Epithelial cell of esophagus (primary cell): ENCODE measurements at places on chromosomes 5 and 9.

- DNase-seq: no peak
Observed at GRCh38 chr5:108528655-108529054, 146.8 kb upstream of the FBXL17 start.

- peak; percentile 39 for DNase-seq
Observed at GRCh38 chr5:9239626-9240025, 306.2 kb downstream of the SEMA5A start.

DNA sequence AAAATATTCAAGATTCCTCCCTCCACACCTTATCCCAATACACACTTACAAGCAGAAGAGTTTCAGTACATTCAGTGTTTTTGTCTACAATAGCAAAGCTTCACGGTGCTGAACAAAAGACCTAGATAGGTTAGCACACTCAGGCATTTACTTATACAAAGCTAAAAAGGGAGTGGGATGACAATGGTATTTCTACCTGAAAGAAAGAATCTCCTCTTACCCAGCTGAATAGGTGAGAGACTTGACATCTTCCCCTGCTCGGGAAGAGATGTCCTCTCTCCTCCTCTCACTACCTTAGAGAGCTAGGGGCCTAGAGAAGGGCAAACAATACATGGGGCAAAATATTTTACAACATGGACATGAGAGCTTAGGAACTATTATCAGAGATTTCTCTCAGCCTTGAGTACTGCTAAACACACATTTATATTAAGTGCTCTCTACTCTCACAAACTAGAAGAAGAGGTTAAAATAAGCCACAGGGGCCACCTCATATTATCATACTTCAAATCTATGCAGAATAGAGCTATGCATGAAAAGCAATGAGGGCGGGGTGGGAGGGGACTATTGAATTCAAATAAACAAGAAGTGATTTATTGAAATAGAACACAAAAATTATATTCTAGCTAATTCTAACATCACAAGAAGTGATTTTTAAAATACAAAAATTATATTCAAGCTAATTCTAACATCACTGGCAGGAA lies 38.6 kb upstream of the RNF38 start:
- no peak for DNase-seq

- DNase-seq: no peak
Observed at GRCh38 chr5:108634617-108635288, 112.9 kb upstream of the FER start.

DNA sequence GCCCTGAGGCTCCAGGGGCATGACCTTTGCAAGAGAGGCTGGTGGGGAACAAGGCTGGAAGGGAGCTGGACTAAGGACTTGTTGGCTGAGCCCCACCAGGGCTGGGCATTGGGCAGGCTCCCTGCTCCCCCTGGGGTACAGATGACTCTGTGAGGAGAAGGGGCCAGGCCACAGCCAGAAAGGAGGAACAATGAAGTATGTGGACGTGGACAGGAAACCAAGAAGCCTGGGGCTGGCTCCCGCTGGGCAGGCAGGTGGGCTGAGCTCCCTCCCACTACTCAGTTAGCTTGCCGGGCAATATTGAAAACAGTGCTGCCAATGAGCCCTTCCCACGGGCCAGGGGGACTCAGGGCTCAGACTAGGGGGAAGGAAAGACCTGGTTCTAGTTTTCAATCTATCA lies 66.1 kb upstream of the SPTLC1 start:
- no peak for DNase-seq

GRCh38 chr5:126918615-126918957 lies 111.8 kb downstream of the MARCHF3 start:
- peak; percentile 57 for DNase-seq

- peak; percentile 8 for DNase-seq
Observed at GRCh38 chr5:112758676-112759075, 21.0 kb downstream of the APC start.

DNA sequence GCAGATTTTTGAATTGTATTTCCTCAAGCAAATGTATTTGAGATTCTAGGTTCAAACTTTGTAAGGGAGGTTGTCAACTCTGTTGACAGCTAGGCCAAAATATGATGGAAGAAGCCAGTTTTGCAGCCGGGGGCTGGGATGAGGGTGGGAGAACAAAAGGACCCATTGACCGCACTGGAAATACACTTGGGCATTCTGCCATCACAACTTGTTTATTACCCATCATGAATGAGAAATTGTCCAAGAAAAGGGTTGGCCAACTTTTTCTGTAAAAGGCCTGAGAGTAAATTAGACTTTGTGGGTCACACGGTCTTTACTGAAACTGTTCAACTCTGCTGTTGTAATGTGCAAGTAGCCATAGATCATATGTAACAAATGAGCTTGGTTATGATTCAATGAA lies 221.3 kb upstream of the KLF9 start:
- DNase-seq: no peak

DNA sequence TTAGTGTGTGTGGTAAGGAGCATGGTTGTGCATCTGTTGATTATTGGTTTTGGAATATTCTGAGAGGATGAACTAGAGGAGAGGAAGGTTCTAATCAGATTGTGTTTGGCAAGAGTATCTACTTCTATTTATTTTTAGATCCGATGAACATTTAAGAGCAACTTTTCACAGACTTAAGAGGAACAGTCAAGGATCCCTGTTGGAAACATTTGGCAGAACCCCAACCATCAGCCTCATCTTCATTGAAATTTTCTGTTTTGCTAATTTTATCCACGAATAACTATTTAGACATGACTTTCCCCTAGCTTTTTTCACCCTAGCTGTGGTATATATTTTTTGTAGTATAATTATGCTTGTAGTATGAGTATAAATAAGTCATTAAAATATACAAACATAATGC lies 868.5 kb downstream of the MAT2B start:
- DNase-seq: no peak

DNA sequence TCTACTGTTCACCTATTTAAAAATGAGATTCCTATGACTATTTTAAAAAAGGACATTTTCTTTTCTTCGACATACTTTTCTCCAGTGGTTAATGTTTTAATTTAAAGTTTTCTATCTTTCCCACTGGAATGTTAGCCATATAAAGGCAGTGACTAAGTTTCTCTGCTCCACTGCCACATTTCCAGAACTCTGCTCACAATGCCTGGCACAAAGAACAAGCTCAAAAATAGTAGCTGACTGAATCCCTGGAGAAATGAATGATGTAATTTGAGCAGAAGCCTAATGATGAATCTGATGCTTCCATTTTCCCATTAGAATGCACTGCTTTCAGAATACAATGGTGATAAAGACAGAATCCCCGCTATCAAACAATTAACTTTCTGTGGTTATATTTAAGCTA lies 817.8 kb downstream of the MTRR start:
- DNase-seq: no peak

- no peak for DNase-seq
Observed at GRCh38 chr5:162497455-162497854, 429.9 kb downstream of the GABRG2 start.
